ENCODE measurements at places on chromosomes 2 and 18. TPM values are rescaled to one million over a fixed set of nuclear protein-coding genes. Genes with fewer than 3 reads are reported as not detected.

DNA sequence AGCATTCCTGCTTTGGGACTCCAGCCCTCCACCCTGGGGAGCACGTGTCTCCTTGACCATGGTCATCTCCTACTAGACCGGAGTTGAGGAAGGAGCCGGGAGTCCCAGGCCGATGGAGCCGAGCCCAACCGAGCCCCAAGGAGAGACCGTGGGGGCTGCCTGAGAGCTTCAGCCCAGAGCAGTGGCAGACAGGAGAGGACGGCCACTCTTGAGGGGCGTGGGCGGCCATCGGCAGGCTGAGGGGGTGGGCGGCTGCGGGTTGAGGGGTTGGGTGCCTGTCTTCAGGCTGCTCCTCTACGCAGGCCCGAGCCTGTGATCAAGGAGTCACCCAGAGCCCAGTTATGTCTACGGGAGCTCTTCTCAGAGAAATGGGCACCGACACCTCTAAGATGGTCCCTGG is 158.7 kb downstream of the PXDN start:
- DNase-seq: no peak

DNA sequence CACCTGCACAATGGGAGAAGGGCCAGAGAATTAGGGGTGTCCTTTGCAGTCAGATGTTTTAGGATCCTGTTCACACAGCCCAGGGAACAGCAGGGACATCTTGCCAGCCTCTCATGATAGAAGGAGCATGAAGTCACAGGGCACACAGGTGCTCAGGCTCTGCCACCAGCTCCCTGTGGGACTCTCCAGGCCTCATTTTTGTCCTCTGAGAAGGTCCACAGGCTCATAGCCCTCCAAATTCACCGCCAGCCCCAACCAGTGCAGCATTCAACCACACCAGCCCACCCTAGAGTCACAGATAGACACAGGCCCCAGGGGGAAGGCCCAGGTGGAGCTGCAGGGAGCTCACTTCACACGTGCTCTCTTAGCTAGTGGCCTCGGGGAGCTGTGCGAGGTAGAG is 391.7 kb downstream of the TNS1 start:
- DNase-seq: no peak

- no peak for DNase-seq
These were observed 310.4 kb upstream of the HDAC4 start for GRCh38 chr2:239710953-239711861.

DNA sequence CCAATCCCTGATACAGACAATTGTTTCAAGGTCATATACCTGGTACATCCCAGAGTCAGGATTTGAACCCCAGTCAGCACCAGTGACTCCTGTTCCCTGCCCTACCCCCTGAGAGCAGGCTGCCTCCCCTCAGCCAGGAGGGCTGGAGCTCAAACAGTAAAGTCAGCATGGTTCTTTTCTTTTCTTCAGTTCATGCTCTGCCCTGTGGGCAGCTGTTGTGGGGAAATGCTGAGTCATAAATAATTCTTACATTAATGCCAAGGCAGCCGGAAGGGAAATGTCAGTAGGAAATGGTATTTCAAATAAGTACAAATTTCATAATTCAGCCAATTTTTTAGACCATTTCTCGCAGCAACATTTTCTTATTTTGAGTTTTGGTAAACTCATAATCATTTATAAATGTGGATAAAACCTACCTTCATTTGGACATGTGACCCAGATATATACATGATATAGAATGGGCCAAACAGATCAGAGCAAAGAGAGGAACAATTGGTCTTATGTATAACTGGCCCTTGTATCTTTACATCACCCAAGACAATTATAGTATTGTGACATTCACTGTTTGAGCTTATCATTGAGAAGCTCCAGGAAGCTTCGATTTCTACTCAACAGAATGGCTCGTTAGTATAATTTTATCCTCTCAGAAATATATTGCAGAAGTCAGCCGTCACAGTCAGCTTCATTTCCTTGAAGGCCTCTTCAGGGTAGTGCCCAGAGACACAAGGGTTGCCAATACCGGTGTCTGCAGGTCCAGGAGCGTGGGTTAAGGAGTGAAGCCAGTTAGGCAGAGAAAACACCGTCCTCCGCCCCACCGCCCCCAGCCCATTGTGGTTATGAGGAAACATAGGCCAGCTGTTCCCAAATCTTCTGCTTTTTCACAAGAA is 28.0 kb upstream of the SCYGR1 start:
- no peak for DNase-seq

DNA sequence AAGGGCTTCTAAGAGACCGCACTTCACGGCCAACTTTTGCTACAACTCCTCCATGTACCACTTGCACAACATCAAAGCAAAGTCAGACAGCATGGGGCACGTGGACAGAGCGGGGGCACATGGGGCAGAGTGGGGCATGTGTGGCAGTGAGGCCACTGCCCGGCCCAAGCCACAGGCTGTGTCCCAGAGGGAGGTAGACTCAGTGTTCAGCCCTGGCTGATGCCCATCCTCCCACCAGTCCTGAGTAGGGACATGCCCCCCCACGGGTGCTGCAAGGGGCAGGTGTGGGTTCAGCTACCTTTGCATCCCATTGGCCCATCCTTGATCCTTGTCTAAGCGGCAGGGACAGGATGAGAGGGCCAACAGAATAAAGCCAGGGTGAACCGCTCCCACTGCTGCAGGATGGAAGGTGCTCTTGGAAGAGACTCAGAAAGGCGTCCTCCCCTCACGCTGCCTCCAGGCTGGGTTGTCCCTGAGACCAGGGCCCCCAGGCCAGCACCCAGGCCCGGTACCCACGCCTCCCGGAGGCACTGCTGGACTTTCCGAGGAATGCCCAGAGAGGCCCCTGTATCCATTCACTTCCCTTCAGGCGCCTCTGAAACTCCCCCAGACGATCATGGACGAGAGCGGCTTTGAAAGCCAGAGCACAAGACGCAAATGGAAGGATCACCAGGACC is 218.2 kb downstream of the NDUFA10 start:
- DNase-seq: no peak

GRCh38 chr18:32753656-32754260 is 19.1 kb downstream of the KLHL14 start:
- DNase-seq: no peak

- DNase-seq: no peak
These were observed 35.7 kb downstream of the MYO3B start for GRCh38 chr2:170213651-170214050.

DNA sequence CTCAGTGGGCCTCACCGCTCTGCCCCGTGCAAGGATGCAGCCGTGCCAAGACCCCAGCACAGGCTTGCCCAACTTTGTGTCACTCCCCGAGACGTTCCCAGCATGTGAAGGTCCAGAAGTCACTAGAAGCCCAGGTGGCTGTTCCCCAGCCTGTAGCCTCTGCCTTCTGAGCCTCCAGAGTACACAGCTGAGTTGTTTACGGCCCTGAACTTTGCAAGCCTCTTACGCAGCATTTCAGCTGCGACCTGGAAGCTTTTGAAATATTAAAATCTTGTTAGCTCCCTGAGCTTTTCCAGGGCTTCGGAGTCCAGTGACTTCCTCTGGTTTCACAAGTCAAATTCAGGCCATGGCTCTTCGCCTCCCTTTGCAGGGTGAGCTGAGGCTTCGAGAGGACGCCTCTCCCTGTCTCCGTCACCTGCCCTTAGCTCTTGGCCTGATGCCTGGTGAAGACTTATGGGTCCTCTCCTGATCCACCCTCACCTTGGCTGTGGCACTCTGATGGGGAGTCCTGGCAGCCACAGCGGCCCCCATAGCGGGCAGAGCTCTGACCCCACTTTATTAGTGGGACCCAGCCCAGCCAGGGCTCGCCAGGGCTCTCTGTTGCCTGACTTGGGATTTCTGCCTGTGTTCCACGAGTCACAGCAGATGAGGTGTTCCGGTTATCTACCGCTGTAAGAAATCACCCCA is 76.5 kb upstream of the HPCAL1 start:
- no peak for DNase-seq

DNA sequence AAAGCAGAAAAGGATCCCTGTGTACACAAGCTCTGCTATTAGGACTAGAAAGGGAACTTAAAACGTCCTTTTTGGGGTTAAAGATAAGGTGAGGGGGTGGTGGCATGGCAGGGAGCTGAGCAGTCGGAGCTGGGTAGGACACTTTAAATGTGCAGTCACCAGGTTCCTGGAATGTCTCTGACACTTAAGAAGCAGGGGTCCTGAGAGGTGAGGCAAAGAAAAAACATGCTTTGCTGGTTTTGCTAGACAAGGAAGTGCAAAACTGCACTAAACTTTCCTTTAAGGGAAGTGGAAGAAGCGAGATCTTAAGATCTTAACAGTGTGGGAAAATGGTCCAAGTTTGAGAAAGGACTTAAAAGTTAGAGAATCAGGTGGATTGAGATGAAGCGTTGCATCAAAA is 99.5 kb upstream of the MAP3K20 start:
- no peak for DNase-seq

DNA sequence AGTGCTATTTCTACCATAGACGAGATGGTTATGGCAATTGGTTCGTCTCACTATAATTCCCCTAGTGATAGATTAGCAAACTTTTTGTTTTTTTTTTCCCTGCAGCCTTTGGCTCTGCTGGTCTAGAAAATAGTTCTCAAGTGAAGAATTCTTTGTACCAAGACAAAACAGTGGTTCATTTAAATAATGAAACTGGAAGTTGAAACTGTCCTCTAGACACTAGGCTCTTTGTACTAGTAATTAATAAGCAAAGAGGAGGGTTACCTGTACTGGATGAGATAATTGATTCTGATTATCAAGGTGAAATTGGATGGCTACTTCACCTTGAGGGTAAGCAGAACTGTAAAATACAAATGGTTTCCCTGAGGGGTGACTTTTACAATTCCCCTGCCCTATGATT is 156.9 kb upstream of the DCC start:
- DNase-seq: no peak

- DNase-seq: no peak
These were observed 41.3 kb downstream of the RALB start for GRCh38 chr2:120294008-120294340.

DNA sequence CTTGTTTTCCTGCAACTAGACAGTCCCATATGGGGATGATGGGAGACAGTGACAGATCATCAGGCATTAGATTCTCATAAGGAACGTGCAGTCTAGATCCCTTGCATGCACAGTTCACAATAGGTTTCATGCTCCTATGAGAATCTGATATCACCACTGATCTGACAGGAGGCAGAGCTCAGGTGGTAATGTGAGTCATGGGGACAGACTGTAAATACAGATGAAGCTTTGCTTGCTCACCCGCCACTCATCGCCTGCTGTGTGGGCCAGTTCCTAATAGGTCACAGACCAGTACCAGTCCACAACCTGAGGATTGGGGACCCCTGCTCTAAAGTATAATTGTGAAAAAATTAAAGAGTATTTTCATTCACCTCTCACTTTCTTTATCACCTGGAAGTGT is 23.6 kb upstream of the RAB1A start:
- DNase-seq: no peak

DNA sequence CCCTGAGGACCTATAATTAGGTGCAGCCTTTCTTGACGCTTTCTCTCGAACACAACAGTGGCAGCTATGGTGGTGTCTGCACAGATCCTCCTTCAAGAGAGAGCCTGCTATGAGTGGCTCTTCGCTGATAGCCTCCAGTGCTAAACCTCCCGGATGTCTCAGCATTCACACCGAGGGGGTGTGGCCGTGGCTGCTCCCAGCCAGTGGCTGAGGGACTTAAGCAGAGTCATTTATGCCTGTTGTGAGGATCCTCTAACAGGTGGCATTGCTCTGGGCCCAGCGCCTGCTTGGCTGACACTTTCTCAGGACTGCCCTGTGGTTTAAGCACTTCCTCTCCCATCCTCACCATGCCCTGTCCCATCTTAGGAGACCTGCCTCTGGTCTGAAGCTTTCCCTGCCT is 592.0 kb upstream of the LRRTM1 start:
- no peak for DNase-seq

DNA sequence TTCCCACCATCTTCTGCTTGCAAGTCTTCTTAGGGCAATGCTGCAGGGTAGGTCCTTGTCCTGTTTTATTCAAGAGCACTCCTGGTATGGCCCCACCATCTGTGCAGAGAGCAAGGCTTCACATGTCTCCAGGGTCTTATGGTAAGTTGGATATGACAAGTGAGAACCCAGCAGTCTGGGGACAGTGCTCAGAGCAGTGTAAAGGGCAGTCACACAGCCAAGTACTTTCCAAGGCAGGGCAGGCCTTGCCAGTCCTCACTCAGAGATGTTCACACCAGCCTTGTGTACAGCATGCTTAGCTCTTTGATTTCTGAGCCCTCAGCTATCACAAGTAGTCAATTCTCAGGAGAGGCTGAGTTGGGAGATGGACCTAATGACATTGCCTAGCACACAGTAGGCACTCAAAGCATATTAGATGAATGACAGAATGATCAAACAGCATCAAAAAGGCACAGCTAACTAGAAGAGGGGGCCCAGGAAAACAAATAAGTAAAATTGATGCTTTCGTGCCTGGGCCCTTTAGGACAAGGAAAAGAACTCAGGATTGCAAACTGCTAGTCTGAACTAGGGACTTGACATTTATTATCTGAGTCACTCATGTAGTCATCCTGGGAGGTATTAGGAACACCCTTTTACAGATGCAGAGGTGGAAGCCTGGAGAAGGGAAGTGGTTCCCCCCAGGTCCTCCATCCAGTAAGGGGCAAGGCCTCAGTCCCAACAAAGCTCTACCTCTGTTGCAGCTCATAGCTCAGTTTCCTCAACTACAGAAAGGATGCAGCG is 86.7 kb upstream of the CTAGE1 start:
- no peak for DNase-seq

- DNase-seq: no peak
These were observed 27.2 kb downstream of the ASXL3 start for GRCh38 chr18:33605250-33605649.

- no peak for DNase-seq
These were observed 48.4 kb downstream of the NPPC start for GRCh38 chr2:231877533-231878456.

DNA sequence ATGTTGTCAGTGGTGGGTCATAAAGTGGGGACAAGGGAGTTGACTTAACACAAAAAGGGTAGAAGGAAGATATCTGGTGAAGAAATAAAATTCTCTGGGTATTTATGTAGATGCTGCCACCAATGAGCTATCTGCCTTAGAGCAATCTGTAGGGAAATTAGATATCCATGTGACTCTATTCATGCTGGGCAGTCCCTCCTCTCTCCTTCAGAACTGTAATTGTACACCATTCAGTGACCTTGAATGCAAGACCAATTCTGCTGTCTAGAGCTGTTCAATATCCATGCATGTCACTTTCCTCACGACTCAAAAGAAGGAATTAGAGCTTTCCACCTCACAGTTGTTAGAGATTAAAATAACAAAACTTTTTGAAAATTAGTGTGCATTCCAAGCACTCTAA is 28.6 kb upstream of the TDRD15 start:
- DNase-seq: no peak

- no peak for DNase-seq
These were observed 1877.7 kb upstream of the LRRTM1 start for GRCh38 chr2:82182270-82182669.

The SLC19A3 gene
- not detected for total RNA-seq

The ANKRD53 gene
- not detected for total RNA-seq

The HMSD gene
- 9.1 TPM for total RNA-seq

The ARHGAP15 gene
- total RNA-seq: 54.1 TPM

The RBM44 gene
- total RNA-seq: 1.0 TPM

The SLC8A1 gene
- 5.5 TPM for total RNA-seq

The UGT1A10 gene
- not detected for total RNA-seq

The SPIRE1 gene
- total RNA-seq: 19.0 TPM

The C2orf74 gene
- total RNA-seq: 7.9 TPM

The HOXD4 gene
- total RNA-seq: not detected

All from activated T-helper 2 cell treated with anti-CD3 and anti-CD28 coated beads, Interferon-gamma antibody, Interleukin-2, Interleukin-4, amounts not matched to agents 10 μg/mL and 5 μg/mL and 100 μg/mL, durations not matched to agents 14 hours and 24 hours and 36 hours (primary cell).